Skeletal muscle cell (primary cell): ENCODE measurements at places on chromosomes 5 and 9.

- DNase-seq: no peak
These were observed 578 bp upstream of the TNFAIP8 start for GRCh38 chr5:119355244-119355638.

DNA sequence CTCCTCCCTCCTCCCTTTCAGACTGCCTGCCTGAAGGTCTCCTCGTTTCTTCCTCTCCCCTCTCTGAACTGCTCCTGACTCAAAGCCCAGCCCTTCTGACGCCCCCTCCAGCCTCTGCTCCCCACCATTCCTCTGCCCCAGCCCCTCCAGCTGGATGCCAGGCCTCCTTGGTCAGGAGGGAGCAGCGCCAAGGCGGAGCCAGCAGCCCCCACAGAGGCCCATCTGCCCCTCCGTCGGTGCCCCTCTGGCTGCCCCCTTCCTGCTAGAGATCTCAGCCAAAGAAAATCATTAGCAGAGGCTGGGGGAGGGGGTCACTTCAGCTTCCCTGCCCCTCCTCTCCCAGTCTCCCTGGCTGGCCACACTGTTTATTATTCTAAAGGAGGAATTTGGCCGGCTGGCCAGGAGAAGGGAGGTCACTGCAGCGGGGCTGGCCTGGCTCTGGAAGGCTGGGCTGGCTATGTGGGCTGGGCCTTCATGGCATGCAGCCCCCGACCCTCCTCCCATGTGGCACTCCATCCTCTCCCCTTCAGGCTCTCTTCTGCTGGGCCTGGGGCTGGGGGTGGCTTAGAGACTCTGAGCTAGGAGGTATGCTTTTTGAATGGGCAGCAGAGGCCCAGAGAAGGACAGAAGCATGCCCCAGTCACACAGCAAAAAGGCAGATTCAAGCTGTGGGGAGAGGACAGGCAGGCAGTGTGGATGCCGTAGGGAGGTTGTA is 16.9 kb downstream of the PDGFRB start:
- peak; percentile 84 for DNase-seq

- no peak for DNase-seq
These were observed 31.5 kb downstream of the RAPGEF1 start for GRCh38 chr9:131708226-131709002.

DNA sequence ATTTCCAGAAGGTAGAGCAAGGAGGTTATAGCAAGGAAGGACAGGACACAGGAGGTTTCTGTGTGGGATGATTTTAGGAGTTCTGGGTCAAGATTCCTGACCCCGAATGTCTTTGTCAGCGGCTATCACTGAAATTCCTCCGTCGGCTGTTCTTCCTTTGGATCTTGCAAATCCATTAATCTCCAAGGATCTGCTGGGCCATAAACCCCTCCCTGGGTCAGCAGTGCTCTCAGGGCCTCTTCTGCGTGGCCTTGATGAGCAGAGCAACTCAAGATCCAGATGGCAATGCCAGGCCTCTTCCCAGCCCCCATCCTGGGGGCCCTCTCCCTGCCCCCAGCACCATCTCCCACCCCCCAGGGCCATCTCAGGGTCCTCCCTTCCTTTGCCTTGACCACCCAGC is 16.3 kb upstream of the COL27A1 start:
- no peak for DNase-seq

- DNase-seq: no peak
These were observed 11.4 kb downstream of the CEP72 start for GRCh38 chr5:623531-623930.

DNA sequence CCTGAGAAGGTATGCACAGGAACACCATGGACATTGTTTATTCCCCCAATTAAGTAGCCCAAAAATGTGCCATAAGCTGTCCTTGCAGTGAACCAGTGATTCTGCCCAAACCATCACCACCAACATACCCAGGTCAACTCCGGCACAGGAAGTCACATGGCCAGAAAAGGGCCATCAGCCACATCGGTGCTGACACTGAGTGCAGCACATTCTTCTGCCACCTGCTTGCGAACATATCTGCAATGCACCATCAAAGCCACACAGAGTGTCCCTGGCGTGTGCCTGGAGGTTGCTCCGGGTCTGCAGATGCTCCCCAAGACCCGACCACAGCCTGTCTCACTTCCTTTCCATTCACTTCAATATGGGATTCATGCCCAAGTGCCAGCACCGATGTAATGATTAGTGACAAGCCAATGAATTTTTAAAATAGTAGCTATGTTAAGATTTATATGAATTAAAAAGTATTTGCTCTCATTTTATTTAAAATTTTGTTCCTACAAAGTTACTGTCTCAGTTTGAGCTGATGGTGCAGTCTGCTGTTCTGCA is 37.6 kb downstream of the SYK start:
- no peak for DNase-seq

GRCh38 chr5:2178528-2178927 is 295.8 kb upstream of the IRX4 start:
- DNase-seq: no peak

- DNase-seq: peak; percentile 83
These were observed 549.7 kb downstream of the CSNK1G3 start for GRCh38 chr5:124061663-124062062.

DNA sequence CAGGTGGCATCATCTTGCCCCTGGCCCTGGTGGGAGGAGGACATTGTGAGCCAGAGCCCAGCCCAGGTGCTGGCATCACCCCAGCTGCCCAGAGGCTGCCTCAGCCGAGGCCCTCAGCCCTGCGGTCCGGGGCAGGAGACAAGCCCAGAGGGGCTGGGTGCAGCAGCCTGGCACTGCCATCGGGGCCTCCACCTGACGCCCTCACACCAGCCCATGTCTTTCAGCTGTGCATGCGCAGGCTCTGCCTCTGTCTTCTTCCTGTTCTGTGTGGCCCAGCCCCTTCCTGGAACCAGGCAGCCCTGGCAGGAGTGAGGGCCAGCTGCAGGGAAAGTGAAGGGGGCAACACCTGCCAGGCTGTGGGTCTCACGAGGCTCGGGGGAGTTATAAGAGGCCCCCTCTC is 4.8 kb upstream of the CEL start:
- no peak for DNase-seq

- DNase-seq: no peak
These were observed 142.0 kb downstream of the GLIS3 start for GRCh38 chr9:4157584-4158499.

DNA sequence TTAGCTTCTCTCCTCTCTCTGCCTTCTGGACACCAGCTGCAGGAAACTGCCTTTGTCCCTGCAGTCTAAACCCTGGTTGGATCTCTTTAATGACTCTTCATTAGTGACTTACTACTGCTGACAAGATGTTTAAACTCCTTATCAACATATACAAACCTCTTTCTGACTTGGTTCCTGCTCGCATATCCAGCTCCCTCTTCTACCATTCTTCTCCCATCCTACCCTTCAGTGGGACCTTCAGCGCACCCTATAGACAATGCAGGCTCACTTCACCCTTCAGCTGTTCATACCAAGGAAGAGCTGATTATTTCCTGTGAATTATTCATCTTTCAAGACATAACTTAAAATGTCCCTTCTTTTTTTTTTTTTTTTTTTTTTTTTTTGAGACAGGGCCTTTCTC is 436.5 kb downstream of the KIAA0825 start:
- no peak for DNase-seq

- no peak for DNase-seq
These were observed 25.5 kb upstream of the ITGA2 start for GRCh38 chr5:52963636-52964035.

GRCh38 chr9:97556036-97556720 is 54.7 kb downstream of the TMOD1 start:
- no peak for DNase-seq

DNA sequence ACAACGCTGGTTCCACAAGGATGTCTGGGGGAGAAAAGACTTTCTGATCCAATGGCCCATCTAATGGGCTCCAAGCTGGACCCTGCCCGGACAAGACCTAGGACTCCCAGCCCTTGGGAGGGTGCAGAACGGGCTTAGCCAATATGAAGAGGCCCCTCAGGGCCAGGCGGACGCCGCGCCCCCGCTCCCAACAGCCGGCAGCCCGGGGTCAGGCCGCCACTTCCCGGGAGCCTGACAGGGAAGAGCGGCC is 493 bp downstream of the P4HA2 start:
- no peak for DNase-seq

- no peak for DNase-seq
These were observed 26.1 kb downstream of the SMIM32 start for GRCh38 chr5:136166909-136167308.

GRCh38 chr5:144472221-144472620 is 301.5 kb downstream of the KCTD16 start:
- DNase-seq: no peak

- DNase-seq: no peak
These were observed 1.2 kb downstream of the FNBP1 start for GRCh38 chr9:130041648-130042405.

- DNase-seq: no peak
These were observed 2.3 kb downstream of the FAM221B start for GRCh38 chr9:35826071-35826701.

GRCh38 chr5:171285465-171285864 is 23.6 kb upstream of the TLX3 start:
- DNase-seq: no peak

GRCh38 chr5:129223178-129223577 is 128.6 kb downstream of the ISOC1 start:
- DNase-seq: no peak

DNA sequence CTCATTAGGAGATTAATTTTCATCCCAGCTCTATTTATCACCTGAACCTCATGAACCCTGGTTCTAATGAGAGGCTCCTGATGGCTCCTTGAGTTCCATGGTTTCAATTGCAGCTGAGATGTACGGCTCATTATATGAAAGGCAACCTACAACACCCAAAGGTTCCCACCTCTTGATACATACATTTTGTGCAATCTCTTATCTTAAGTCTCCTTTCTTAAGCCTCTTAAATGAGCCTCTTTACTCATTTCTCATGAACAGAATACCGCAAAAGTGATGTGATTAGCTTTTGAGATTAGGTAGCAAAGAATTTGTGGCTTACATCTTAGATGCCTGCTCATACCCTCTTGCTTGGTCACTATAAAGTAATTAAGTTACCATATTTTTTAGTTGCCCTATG is 1964.0 kb upstream of the CDH6 start:
- no peak for DNase-seq

GRCh38 chr5:135032695-135032998 is 1.4 kb downstream of the PITX1 start:
- no peak for DNase-seq

GRCh38 chr9:70352802-70353201 is 61.7 kb downstream of the KLF9 start:
- DNase-seq: no peak

- DNase-seq: peak; percentile 9
These were observed 375.1 kb upstream of the ST8SIA4 start for GRCh38 chr5:101278011-101278687.

DNA sequence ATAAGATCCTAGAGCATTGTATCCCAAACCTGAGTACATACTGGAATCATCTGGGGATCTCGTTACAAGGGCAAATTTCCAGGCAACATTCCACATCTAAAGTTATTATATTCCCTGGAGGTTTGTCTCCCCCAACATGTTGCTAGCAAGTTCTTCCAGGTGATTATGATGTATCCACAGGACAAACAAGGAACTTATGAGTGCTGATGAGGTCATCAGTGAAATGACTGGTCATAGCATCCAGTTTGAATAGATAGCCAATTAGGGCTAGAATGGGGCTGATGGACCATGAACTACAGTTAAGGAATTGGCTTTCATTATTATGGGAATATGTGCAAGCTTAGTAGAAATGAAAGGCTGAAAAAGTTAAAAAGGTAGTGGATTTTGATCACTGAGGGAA is 115.2 kb downstream of the CWC27 start:
- no peak for DNase-seq

GRCh38 chr5:147052519-147052918 is 174.0 kb upstream of the PPP2R2B start:
- no peak for DNase-seq

DNA sequence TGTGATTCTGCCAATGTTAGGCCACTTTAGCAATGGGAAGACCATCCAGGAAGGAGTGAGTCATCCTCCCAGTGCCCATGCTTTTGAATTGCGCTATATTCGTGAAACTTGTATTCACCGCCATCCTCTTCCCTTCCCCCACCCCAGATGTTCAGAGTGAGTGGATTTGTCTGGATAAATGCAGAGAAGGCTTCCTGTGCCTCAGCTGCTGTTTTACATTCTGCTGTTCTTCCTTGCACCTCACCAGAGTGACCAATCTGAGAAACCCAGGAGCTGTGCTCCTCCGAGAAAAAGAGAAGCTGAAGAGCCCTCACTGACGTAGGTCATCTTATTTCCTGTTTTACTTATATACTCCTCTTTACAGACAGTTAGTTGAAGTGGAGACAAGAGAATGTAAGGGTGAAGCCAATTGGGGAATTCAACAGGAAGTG is 24.6 kb upstream of the SVEP1 start:
- DNase-seq: no peak

GRCh38 chr9:21499912-21500311 is 17.8 kb upstream of the IFNE start:
- no peak for DNase-seq

- DNase-seq: no peak
These were observed 34.5 kb upstream of the ORM1 start for GRCh38 chr9:114288193-114289091.

GRCh38 chr5:177491429-177491945 is 5.9 kb downstream of the PDLIM7 start:
- DNase-seq: no peak

DNA sequence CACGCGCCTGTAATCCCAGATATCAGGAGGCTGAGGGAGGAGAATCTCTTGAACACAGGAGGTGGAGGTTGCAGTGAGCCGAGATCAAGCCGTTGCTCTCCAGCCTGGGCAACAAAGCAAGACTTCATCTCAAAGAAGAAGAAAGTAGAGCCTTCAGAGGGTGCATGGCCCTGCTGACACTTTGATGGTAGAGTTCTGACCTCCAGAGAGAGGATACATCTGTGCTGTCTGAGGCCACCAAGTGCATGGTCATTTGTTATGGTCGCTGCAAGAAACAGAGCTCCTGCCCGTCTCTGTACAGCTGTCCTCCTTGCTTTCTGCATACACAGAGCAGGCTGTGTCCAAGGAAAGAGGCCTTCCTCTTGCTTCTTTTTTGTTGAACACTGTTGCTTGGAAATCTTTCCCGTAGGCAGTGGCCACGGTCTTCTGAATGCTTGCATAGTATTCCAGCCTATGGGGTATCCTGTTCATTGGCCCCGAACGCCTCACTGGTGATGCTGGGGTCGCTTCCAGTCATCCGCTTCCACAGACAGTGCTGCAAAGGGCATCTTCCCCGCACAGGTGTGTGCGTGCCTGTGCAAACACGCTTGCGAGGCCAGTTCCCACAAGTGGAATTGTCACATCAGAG is 36.8 kb upstream of the UNC5A start:
- no peak for DNase-seq

GRCh38 chr5:173973616-173973969 is 15.4 kb upstream of the C5orf47 start:
- DNase-seq: no peak

GRCh38 chr5:56326770-56327169 is 93.6 kb upstream of the ANKRD55 start:
- no peak for DNase-seq

- DNase-seq: no peak
These were observed 29.6 kb downstream of the MAML1 start for GRCh38 chr5:179762079-179762780.

DNA sequence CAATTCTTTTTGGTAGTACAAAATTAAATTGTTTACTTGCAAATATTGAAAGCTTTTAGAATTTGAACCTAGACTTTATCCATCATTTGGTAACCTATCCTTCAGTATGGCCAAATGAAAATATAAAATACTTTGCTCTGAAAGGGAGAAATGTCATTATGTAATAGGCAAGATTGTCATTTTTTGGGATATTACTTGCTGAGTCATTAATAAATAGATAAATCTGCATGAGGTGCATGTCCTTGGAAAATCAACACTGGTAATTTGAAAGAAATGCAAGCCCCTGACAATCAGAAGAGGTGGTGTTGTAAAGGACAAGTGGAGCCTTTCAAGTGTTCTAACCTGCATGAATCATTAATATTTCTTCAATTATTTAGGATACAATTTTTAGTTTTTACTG is 231.8 kb upstream of the CCNG1 start:
- DNase-seq: no peak
